Lung (tissue), 17 donors: ENCODE measurements at places on chromosomes 12 and 14. TPM values are rescaled to one million over a fixed set of nuclear protein-coding genes. Genes with fewer than 3 reads are reported as not detected.

Gene SIX1
- 5.9 TPM for total RNA-seq

Gene AMIGO2
- 17.7 TPM for total RNA-seq

Gene TMEM263
- total RNA-seq = 73.9 TPM

Gene ANO4
- total RNA-seq = 1.6 TPM

- no peak overlapping the region for H3K27ac ChIP-seq
- peaks cover 12% of the 10 kb centered on the region for H3K4me1 ChIP-seq
- no peaks in the 10 kb centered on the region for H3K27me3 ChIP-seq
Measured at GRCh38 chr12:105228494-105228893, 7.5 kb downstream of the APPL2 start.

GRCh38 chr12:94498073-94498472, 38.4 kb upstream of the CEP83 start:
- no peaks in the 10 kb centered on the region for H3K36me3 ChIP-seq
- H3K27me3 ChIP-seq = no peaks in the 10 kb centered on the region
- no peak for DNase-seq
- no peaks in the 10 kb centered on the region for H3K4me1 ChIP-seq
- no peak overlapping the region for H3K4me3 ChIP-seq

- peaks cover 36% of the 10 kb centered on the region for H3K36me3 ChIP-seq
- DNase-seq = no peak
- H3K4me3 ChIP-seq = no peak overlapping the region
- no peaks in the 10 kb centered on the region for H3K27me3 ChIP-seq
Measured at GRCh38 chr12:56143870-56144269, 8.5 kb upstream of the MYL6B start.

GRCh38 chr14:85129921-85130320, 400.0 kb upstream of the FLRT2 start:
- no peak overlapping the region for H3K4me3 ChIP-seq
- peaks cover 37% of the 10 kb centered on the region for H3K27me3 ChIP-seq
- H3K36me3 ChIP-seq = no peaks in the 10 kb centered on the region
- H3K27ac ChIP-seq = no peak overlapping the region
- DNase-seq = no peak
